ENCODE measurements at places on chromosomes 2 and 18.
A peak's percentile ranks its signal among the peaks of the same experiment; 100 is the strongest.

DNA sequence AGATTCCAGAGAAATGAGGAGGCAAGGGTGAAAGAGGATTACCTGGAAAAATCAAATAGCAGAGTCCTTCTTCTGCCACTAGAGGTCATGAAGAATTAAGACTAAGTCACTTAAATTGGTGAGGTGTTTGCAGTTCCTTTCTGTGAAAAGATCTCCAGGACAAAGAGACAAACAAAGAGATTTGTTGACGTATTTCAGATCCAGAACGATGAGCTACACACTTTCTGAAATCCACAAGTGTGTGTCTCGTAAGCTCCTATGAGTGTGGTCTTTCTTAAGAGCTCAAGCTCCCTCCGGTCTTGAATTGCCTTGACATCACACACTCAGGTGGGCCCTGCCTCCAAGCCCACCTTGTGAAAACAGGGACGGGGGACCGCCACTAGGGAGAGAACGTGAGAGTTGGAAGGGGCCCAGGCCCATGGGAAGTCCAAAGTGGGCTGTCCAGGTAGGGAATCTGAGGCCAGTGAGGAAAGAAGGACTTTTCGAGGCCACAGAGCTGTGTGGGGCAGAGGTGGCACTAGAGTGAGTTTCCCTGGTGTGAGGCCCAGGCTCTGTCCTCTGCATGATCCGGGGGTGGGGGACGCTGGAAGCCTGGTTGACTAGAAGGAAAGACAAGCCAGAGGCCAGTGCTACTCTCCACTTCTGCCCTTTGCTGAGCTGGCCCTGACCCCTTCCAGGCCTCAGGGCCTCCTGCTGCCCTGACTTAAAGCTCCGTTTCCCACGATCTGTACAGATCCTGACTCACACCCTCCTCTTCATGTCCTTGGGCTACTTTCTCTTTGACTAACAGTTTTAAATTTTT lies 168.1 kb upstream of the NCK2 start:
- peak; percentile 48 for DNase-seq

DNA sequence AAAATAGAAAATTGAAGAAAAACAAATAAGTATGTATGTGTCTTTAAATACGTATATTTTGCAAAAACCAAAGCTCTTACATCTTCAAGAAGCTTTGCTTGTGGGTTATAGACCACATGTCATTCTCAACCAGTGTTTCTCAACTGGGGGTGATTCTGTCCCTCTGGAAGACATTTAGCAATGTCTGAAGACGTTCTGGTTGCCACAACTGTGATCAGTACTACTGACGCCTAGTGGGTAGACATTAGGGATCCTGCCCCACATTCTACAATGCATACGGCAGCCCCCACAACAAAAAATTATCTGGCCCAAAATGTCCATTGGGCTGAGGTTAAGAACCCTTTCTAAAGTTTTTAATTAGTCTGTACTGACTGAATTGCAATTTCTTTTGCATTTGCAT lies 48.4 kb downstream of the UNC50 start:
- DNase-seq: no peak

- DNase-seq: no peak
Measured at GRCh38 chr2:157305723-157306110, 19.9 kb downstream of the ERMN start.

- DNase-seq: no peak
Measured at GRCh38 chr18:55605733-55606338, 17.8 kb upstream of the TCF4 start.

- DNase-seq: peak; percentile 85
Measured at GRCh38 chr2:70977605-70978205, 725 bp upstream of the ANKRD53 start.

DNA sequence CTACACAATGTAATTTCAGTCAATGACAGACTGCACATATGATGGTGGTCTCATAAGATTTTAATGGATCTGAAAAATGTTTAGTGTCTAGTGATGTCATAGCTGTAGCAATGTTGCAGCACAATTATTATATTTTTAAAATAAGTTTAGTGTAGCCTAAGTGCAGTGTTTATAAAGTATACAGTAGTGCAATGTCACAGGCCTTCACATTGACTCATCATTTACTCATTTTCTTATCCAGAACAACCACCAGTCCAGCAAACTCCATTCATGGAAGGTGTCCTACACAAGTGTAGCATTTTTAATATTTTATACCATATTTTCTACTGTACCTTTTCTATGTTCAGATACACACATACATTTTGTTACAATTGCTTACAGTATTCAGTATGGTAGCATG lies 663.1 kb downstream of the ERBB4 start:
- DNase-seq: no peak

- DNase-seq: peak; percentile 75
Measured at GRCh38 chr2:17470855-17471641, 47.2 kb downstream of the RAD51AP2 start.

DNA sequence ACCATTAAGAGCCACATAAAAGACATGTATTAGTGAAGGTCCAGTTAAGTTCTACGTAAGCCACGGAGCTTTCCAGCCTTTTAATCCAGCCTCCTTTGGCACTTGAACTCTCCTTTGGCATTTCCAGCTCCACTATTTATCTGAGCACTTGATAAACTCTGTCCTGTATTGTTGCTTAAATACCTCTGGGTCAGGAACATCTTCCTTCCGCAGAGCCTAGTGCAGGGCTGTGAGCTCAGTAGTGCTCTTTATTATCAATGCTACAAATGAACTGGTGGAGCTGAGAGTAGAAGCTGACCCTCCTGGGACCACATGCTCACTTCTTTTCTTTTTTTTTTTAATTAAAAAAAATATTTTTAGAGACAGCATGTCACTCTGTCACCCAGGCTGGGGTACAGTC lies 4.9 kb downstream of the STPG4 start:
- no peak for DNase-seq

GRCh38 chr2:189222468-189223105 lies 43.0 kb upstream of the COL5A2 start:
- peak; percentile 76 for DNase-seq

DNA sequence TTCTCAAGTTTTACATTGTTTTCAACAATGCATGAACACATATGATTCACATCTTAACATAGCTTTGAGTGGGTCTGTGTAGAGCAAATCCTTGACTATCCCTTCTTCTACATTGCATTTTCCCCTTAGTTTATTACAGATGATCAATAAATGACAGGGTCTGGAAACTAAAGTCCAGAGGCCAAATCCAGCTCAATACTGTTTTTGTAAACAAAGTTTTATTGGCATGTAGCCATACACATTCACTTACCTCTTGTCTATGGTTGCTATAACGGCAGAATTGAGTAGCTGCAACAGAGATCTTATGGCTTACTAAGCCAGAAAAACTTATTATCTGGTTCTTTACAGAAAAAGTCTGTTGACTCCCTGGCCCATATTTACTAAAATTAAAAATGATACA lies 12.8 kb downstream of the FANCL start:
- no peak for DNase-seq

- DNase-seq: no peak
Measured at GRCh38 chr2:54166121-54166773, 50.8 kb downstream of the ACYP2 start.

DNA sequence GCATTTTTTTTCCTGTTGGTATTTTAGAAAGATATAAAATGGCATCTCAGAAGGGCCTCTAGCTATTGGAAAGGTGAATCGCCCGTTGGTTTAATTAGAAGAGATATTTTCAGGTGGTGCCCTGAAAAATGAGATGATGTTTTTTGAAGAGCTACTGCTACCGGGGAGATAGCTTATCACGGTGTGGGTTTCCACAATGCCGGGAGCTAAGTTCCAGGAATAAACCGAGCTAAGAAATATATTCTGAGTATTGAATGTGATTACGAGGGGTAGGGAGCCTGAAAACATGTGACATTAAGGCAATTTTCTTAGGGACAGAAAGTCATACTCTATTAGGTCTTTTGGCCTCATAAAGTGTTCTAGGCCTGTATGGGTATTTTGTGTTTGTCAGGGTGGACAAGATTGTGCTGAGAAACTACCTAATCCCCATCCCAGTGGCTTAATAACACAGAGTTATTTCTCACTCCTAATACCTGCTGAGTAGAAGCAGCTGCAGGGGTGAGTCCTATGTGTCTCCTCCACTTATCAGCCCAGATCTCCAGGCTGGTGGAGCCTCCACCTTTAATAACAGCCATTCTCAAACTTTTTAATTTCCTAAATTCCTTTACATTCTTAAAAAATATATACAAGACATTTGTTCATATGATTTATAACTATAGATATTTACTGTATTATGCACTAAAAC lies 150.2 kb downstream of the LRRTM1 start:
- DNase-seq: no peak
